Stimulated activated CD8-positive, alpha-beta memory T cell treated with anti-CD3 and anti-CD28 coated beads, Interleukin-15, amount 100 ng/mL, for 1 hour (primary cell): ENCODE measurements at places on chromosomes 7 and 10.
A peak's percentile ranks its signal among the peaks of the same experiment; 100 is the strongest.

DNA sequence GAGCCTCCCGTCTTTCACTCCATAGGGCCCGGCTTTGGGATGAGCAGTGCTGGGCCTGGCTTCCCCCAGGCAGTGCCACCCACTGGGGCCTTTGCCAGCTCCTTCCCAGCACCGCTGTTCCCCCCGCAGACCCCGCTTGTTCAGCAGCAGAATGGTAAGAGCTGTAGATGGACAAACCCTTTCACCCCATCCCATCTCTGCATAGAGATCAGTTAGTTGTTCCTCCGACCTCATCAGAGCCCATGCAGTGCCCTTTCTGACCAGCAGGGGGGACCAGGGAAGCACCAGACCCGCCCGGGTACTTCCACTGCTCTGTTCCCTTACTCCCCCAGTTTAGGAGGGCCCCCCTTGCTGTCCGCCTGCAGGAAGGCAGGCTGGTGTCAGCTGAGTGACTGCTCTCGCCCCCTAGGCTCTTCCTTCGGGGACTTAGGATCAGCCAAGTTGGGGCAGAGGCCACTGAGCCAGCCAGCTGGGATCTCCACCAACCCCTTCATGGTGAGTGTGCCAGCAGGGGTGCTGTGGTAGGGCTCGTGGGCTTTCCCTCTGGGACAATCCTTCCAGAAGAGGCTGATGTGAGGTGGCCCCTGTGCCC, 9.8 kb downstream of the SAP25 start:
- peak; percentile 83 for DNase-seq

DNA sequence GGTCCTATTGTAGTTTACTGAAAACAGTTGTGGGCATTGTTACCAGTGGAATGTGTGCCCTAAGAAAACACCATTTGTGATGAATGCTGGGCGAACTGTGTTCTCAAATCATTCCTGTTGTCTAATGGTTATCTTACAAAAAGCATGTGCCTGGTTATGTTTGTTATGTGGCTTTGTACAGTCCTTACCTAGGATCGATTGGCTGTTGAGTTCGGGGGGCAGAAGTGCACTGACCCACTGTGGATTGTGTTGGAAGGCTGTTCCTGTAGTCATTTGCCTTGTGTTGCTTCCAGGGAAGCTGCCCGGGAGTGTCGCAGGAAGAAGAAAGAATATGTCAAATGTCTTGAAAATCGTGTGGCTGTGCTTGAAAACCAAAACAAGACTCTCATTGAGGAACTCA, 84.3 kb downstream of the CREM start:
- no peak for DNase-seq

- no peak for DNase-seq
These were observed 649 bp downstream of the IDE start for GRCh38 chr10:92573091-92573797.

DNA sequence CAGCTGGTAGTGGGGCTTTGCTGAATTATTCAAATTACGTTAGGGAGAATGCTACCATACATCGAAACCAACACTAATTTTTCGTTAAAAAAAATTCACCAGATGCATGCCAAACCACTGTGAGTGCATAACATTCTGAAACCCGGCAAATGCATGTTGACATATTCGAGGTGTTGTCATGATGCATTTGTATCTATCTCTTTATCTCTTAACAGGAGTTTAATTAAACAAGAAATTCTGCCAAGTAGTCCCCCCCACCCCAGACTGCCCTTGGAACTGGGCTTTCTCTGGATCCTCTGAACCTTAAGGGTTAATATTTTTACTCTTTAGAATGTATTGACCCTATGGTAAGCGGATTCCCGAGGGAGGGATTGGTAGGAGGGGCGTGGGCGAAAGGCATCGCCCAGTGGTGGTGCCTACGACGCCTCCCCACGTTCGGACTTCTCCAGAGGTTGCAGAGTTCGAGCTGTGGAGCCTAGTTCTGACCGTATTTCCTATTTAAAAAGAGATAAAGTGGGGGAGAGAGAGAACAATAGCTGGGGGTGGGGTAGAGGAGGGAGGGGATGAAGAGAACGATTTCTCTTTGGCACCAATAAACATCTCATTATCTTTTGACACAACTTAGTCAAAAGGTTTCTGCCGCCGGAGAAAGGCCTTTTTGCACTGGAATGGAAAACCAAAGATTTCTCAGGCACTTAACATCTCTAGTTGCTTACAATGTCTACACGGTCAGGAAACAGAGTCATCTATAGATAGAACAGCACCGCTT, 7.2 kb downstream of the DLX6 start:
- DNase-seq = no peak

GRCh38 chr10:67780759-67781538, 57.0 kb downstream of the DNAJC12 start:
- no peak for DNase-seq
